ENCODE measurements at places on chromosomes 4 and X.

DNA sequence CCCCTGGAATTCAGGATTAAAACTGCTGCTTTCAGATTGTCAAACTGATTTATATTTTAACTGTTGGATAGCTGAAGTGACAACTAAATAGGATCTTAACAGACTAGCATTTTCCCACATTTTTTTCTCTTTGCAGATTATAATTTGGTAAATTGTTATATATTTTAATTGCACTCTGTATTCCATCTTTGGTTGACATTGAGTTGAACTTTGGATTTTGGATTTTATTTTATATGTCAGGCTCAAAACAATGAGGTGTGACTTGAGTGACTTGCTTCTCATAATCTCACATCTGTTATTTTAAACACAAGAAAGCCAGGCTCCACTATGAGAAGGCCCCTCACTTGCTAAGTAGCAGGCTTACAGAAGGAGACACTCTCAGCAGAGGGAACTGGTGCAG lies 38.1 kb downstream of the NAA11 start:
- no peak for DNase-seq

GRCh38 chr4:39228377-39228776 lies 46.0 kb downstream of the WDR19 start:
- no peak for DNase-seq

GRCh38 chrX:9533611-9534010 lies 68.8 kb downstream of the TBL1X start:
- no peak for DNase-seq

- DNase-seq = peak; percentile 53
These were observed 1.0 kb upstream of the ARHGAP4 start for GRCh38 chrX:153926858-153927671.

DNA sequence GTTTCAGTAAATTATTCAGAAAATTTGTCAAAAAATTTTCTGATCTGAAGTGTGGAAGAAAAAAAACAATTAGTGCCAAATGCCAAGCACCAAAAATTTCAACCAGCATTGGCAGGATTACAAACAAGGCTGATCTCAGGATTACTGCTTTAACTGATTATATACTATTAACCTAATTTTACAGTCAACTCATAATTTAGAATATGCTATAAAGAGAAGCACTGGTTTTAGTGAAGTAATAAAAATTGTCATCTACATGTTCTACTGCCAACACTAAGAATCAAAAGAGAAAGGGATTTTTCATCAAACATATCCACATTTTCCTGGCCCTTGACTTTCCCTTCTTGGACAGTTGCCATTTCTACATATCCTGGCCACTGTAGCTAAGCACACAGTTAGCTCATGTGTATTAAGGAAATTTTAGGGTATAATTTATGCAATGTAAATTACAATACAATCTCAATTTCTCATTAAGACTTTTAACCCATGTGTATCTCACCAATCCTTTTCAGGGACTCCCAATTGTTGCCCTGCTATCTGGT lies 33.8 kb downstream of the THOC2 start:
- no peak for DNase-seq

- DNase-seq = no peak
These were observed 56.4 kb upstream of the HHIP start for GRCh38 chr4:144589512-144589911.

- no peak for DNase-seq
These were observed 964.9 kb upstream of the GRIA3 start for GRCh38 chrX:122219226-122219625.

GRCh38 chr4:123411514-123411913 lies 14.9 kb downstream of the SPRY1 start:
- no peak for DNase-seq

DNA sequence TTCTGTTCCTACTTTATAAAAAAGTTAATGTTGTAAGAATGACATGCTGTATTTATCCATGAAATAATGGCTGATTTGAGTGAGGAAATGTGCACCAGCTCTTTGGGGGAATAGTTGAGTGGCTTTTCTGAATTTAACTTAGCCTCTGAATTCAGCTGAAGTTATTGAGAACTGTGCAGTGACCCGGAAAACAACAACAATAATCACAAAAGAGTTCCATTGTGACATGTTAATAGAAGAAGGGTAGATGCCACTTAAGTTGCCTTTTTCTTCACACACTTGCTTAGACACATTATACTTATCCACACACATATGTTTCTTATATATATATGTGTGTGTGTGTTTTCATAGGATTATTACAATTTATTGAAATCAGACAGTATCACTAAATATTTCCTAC lies 301.2 kb downstream of the BMPR1B start:
- no peak for DNase-seq

GRCh38 chr4:86910820-86911684 lies 18.8 kb upstream of the C4orf36 start:
- no peak for DNase-seq

DNA sequence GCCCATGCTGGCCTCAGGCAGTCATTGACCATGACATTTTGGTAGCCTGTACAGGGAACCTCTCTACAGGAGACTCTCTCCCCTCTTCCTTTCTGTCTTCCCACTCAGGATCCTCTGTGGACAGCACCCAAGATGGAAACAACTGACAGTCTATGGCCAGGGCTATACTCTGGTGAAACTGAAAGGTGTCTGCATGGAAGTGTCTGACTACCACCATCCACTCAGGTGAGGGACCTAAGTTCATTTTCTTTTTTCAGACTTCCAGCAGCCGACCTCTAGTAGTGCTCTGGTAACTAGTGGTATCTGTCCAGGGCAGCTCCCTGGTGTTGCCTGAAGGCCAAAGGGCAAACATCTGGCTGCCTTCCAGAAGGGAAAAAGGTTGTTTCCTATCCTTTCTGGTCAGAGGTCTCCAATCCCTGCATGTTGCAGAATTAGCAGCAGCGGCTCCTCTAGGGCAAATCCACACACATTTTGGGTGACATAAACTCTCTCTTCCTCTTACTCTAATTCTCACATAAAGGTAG lies 804.5 kb downstream of the C4orf33 start:
- DNase-seq = no peak

GRCh38 chrX:43973249-43974099 lies at the start of gene NDP:
TSS of gene NDP (minus strand) at chrX:43973390. CDS start at chrX:43958645, 14,745 bp downstream.
- DNase-seq = no peak

GRCh38 chrX:13219991-13220764 lies 99.7 kb downstream of the ATXN3L start:
- DNase-seq = no peak

- DNase-seq = no peak
These were observed 99.0 kb downstream of the PHKA2 start for GRCh38 chrX:18884916-18885315.

DNA sequence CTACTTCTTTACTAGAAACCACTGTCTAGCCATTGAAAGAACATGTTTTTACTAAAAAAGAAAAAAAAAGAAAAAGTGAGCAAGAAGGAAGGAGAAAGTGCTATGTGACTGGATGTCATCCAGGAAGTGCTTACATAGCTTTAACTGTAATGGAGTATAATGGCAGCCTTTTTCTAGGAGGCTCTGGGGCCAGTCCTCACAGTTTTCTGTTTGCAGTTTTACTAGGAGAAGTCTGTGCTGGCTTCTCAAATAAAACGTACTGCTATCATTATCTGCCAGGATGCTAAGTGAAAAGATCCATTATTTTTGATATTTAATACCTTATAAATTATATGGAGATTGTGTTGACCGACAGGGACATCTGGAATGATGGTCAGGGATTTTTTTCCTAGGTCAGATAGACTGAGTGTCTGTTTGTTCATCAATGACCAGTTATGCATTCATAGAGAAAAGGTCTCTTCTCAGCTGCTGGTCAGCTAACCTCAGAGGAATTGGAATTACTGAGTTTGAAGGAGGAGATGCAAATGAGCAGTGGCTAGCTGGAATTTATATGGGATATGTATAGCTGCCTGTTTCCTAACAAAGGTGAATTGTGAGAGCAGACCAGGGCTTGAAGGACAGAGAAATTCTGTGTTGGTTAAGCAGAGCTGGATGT lies 21.7 kb downstream of the LPAR4 start:
- peak; percentile 25 for DNase-seq

DNA sequence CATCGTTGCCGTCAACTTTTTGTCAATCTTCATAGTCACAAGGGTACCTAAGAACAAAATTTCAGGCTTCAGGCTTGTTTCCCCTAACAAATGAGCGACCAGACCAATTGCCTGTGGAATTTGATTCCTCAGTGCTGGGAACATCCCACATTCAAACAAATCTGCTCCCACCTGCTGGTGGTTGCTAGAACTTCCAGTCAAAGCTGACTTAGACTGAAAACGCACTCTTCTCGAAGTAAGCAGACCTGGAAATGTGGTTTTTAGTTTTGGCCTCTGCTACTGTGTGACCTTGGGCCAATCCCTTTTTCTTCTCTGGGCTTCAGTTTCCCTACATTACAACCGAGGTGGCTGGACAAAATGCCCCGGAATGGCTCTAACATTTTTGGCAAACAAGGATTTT lies 1.8 kb upstream of the GABRQ start:
- DNase-seq = peak; percentile 5

- peak; percentile 80 for DNase-seq
These were observed 105.6 kb upstream of the PGRMC2 start for GRCh38 chr4:128393101-128393704.

DNA sequence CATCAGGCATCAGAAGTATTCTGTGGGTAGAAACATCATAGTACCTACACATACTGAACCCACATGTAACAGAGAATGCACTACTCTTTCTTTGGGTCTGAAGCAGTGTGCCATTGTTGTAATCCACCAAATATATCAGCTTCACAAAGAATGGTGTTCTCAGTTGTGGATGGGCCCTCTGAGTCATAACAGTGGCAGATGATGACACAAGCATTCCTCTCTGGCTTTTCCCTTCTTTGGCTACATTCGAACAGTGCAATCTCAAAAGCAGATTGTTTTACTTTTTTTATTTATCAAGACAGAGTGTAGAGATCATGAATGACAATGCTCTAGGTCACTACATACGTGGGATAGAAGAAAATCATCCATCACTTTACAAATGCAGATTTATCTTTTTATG lies 247.2 kb upstream of the EPHA5 start:
- no peak for DNase-seq

- DNase-seq = no peak
These were observed at the start of gene SOD3 for GRCh38 chr4:24794916-24795665. TSS of gene SOD3 (plus strand) at chr4:24795573. CDS start at chr4:24799522, 3,949 bp downstream.

DNA sequence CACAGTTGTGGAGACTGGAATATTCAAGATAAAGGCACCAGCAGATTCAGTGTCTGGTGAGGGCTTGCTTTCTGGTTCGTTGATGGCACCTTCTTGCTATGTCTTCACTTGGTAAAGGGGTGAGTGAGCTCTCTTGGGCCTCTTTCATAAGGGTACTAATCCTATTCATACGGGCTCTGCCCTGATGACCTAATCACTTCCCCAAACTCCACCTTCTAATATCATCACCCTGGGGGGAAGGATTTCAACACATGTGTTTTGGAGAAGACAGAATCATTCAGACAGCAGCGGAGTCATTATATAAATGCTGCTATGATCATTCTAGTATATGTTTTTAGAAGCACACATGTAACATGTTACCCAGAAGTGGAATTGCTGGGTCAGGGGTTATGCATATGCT lies 295.3 kb upstream of the CTSO start:
- DNase-seq = no peak

DNA sequence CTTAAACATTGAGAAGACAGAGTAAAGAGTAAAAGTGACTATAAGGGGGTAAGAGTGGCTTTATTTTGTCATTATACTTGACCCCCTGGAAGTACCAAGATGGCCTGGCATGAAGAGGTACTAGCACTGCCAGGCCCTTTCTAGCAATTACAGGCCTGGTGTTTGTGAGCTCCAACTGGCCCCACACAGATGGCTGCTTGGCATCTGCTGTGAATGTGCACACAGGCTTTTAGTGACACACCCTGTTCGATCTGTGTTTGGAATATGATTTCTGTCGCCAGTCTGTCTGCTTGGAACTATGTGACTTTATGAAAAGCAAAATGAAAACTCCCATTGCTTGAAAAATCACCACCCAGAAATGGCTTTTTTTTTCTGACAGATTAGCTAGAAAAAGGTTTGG lies 123.3 kb downstream of the CLCN4 start:
- no peak for DNase-seq

- DNase-seq = no peak
These were observed 111.2 kb upstream of the TBC1D9 start for GRCh38 chr4:140867356-140867755.

GRCh38 chr4:112526061-112526460 lies 10.1 kb upstream of the NEUROG2 start:
- no peak for DNase-seq

GRCh38 chr4:45043911-45044310 lies 317.6 kb upstream of the GNPDA2 start:
- no peak for DNase-seq

DNA sequence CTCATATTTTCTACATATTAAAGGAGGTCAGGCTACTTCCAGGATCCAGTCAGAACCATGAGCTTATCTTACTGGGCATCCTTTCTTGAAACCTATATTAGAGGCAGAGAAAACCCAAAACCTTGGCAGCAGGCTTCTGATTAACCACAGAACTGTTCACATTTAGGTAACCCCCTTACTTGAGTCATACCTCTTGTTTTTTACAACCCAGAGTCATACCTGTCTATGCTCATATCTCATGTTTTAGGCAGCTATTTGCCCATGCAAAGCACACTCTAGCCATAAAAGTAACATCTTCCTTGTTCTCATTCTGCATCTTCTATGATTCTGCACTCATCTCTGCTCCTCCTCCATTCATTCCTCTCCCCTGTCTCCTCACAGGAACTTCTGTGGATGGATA lies 138.0 kb upstream of the SMIM31 start:
- no peak for DNase-seq

DNA sequence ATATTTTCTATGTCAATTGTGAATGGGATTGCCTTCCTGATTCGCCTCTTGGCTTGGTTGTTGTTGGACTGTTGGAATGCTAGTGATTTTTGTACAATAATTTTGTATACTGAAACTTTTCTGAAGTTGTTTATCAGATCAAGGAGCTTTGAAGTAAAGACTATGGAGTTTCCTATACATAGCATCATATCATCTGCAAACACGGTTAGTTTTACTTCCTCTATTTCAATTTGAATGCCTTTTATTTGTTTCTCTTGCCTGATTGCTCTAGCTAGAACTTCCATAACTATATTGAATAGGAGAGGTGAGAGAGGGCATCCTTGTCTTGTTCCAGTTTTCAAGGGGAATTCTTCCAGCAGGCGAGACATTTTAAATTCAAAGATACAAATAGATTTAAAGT lies 226.5 kb downstream of the FBXO8 start:
- no peak for DNase-seq

DNA sequence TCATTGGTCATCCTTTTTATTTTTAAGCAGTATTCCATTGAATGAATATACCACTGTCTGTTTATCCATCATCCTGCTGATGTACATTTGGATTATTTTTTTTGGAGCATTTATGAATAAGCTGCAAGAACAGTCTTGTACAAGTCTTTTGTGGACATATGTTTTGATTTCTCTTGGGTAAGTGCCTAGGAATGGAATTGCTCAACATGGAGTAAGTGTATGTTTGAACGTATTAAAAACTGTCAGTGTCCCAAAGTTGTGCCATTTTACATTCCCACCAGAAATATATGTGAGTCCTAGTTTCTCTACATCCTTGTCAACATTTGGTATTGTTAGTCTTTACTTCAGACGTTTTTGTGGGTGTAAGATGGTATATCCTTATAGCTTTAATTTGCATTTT lies 287.0 kb upstream of the POF1B start:
- no peak for DNase-seq
